Neural progenitor cell (in vitro differentiated cells): ENCODE measurements at places on chromosomes 1 and 21. TPM values are rescaled to one million over a fixed set of nuclear protein-coding genes. Genes with fewer than 3 reads are reported as not detected.
A peak's percentile ranks its signal among the peaks of the same experiment; 100 is the strongest.

- DNase-seq: no peak
- no peaks in the 10 kb centered on the region for H3K36me3 ChIP-seq
- no peak overlapping the region for H3K27ac ChIP-seq
- H3K27me3 ChIP-seq: no peaks in the 10 kb centered on the region
- H3K4me1 ChIP-seq: no peaks in the 10 kb centered on the region
Measured at GRCh38 chr1:41612953-41613352, 128.5 kb upstream of the EDN2 start.

- no peak for DNase-seq
- H3K4me1 ChIP-seq: peaks cover 28% of the 10 kb centered on the region
- H3K27me3 ChIP-seq: no peaks in the 10 kb centered on the region
- no peak overlapping the region for H3K4me3 ChIP-seq
- no peak overlapping the region for H3K27ac ChIP-seq
- no peaks in the 10 kb centered on the region for H3K36me3 ChIP-seq
Measured at GRCh38 chr1:83836543-83836942, 162.4 kb downstream of the TTLL7 start.

DNA sequence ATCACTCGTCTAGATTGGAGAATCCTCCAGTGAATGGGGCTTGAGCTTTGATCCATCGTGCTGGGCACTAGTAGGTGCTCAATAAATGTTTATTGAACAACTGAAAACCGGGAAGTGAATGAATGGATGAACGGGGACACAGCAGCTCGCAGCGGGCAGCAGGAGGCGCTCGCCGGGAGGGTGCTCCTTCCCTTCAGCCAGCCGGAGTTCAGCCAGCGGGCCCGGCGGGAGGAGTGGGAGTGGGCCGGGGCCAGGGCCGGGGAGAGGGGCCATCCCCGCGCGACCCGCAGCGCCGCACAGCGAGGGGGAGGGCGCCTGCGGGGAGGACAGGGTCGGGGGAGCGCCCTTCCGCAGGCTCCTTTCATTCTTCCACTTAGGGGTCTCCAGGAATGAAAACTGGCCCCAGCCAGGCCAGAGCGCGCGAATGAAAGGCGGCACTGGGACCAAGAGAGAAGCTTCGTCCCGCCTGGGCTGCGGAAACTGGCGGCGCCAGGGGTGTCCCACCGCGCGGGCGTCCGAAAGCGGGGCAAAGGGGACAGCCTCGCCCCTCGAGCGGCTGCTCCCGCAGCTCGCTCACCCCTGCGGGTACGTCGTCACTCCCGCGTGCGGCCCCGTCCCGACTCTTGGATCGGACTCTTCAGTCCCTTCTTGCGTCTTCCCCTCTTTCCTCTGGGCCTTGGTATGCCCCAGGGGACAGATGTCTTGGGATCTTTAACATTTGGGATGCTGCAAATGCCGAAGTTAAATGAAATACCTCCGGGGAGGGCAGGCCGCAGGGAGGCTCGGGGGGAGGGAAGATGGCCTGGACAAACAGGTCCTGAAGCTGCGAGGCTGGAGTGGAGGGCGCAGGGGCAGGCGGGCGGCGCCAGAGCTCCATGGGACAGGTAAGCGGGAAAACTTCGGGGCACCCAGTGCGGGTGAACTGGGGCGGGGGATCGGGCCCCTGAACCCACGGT lies 3.6 kb upstream of the INAVA start:
- H3K27me3 ChIP-seq: no peaks in the 10 kb centered on the region
- peak overlapping the region; percentile 100 for H3K27ac ChIP-seq
- H3K4me1 ChIP-seq: peaks cover 56% of the 10 kb centered on the region
- H3K4me3 ChIP-seq: peak overlapping the region; percentile 67
- DNase-seq: peak; percentile 91

DNA sequence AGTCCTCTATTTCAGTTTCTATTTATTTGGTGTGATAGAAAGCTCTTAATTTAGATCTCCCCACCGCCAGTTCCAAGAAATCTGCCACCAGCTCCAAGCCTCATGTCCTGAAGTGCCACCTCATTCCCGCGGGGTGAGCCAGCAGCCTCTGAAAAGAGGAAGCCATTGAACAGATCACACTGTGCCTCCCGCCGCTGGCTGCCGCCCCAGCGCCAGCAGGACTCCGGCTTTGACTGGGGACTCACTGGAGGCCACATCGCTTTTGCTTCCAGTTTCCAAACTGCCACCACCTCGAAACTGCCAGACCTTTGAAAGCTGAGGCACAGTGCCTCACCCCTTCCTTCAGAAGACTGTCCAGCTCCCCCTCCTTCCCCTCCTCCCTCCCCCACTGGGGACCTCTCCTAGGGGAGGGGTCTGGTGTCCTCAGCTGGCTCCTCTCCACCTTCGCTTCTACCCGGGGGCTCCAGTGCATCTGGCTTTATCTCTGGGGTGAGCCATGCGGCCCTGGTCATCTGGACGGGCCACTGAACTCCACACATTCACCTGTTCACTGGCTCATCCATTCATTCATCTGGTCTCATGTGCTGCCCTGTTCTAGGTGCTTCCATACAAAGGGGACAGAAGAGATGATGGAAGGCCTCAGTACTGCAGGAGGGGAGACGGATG lies 58.9 kb downstream of the VPS26C start:
- no peaks in the 10 kb centered on the region for H3K4me1 ChIP-seq
- H3K36me3 ChIP-seq: no peaks in the 10 kb centered on the region
- DNase-seq: no peak
- H3K27me3 ChIP-seq: no peaks in the 10 kb centered on the region
- H3K4me3 ChIP-seq: no peak overlapping the region
- H3K27ac ChIP-seq: no peak overlapping the region

DNA sequence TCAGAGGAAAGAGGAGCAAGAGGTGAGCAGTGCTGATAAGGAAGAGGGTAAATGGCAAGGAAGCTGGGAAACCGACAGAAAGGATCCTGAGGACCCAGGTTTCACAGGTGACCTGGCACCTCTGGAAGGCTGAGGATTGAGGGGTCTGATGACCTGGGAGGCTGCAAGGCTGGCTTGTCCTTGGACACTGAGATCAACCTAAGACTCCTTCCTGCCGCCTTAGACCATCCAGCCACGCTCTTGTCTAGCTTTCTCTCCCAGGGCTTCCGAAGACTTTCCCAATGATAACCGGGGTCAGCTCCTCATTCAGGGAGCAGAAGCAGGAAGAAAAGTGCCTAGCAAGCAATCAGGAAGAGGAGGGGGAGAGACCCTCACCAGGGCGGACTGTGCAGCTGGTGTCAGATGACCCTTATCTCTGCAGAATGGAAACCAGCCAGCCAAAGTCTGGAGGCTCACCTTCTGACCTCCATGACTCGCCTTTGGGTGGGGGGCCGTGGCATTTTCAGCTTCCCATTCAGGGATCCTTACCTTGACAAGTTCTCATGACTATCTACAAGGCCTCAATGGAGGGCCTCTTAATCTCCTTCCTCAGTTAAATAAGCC lies 77.7 kb downstream of the CAPZB start:
- H3K27me3 ChIP-seq: no peaks in the 10 kb centered on the region
- no peaks in the 10 kb centered on the region for H3K36me3 ChIP-seq
- no peak overlapping the region for H3K27ac ChIP-seq
- H3K4me3 ChIP-seq: no peak overlapping the region

DNA sequence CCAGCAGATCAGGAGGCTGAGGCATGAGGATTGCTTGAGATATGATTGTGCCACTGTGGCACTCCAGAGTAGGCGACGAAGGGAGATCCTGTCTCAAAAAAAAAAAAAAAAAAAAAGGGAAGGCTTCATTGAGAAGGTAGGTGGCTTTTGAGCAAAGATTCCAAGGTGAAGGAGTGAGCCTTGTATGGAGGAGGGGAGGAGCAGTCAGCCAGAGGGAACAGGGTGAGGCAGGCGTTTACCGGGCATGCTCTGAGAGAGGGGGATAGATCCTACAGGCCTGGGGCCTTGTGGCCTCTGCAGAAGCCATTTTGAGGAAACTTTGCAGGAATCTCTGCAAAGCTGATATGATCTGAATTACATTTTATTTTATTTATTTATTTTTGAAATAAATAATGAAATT lies 5.1 kb upstream of the HDAC1 start:
- no peaks in the 10 kb centered on the region for H3K36me3 ChIP-seq
- H3K27me3 ChIP-seq: no peaks in the 10 kb centered on the region
- no peak overlapping the region for H3K27ac ChIP-seq

DNA sequence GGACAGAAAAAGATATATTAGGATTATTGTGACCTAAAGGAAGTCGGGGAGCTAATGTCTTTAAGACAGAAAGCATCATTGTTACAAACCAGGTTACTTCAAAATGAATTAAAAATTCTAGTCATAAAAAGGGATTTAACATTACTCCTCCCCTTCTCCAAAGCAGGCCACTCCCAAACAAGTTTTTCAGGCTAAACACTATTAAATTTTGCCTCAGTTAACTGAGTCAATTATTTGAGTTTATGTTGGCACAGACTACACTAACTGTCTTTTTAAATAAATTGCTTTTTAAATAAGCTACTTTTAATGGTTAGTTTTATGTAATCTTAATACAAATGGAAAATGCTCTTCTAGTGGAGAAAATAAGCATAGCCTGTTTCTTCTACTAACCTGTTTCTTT lies 395.0 kb upstream of the DUSP10 start:
- no peak overlapping the region for H3K27ac ChIP-seq
- no peaks in the 10 kb centered on the region for H3K27me3 ChIP-seq
- no peak for DNase-seq
- H3K36me3 ChIP-seq: no peaks in the 10 kb centered on the region
- H3K4me3 ChIP-seq: no peak overlapping the region

GRCh38 chr21:37473491-37473890 lies 106.9 kb downstream of the DYRK1A start:
- H3K27ac ChIP-seq: no peak overlapping the region
- DNase-seq: no peak
- H3K4me3 ChIP-seq: no peak overlapping the region
- peaks cover 12% of the 10 kb centered on the region for H3K36me3 ChIP-seq

DNA sequence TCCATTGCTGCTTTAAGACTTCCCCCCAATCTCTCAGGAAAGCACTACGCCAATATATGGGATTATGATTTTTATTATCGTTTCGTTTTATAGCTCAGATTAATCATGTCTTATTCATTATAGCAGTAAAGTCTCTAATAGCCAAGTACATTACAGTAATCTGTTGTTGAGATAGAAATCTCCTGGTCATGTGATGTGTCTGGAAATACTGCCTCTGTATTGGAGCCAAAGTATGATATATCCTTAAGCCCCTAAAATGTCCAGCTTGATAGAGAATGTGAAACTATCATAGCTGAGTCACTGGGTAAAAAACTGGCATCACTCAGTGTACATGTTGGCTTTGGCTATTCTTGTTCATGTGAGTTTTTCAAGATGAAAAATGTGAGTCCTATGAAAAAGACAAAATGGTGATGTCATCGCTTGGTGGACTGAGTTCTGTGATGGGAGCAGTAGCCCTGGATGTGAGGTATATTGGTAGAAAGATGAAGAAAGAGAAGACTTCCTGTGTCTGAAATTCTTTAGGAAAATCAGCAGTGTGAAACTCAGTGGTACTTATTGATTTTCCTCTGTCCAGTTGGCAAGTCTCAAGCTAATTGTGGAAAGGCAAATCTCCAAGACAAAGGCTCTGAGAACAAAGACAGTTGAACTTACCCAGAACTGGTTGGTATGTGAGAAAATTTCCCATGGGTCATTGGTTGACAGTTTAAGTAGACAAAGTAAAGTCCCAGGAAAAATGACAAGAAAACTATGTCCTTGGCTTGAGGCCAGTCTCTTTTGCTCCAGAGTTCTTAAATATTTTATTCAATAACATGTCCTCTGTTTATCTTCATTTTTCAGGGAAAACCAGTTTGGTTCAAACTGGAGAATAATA lies 76.2 kb downstream of the BRINP2 start:
- peak; percentile 28 for DNase-seq
- no peaks in the 10 kb centered on the region for H3K27me3 ChIP-seq
- H3K4me1 ChIP-seq: peaks cover 16% of the 10 kb centered on the region
- no peak overlapping the region for H3K27ac ChIP-seq

DNA sequence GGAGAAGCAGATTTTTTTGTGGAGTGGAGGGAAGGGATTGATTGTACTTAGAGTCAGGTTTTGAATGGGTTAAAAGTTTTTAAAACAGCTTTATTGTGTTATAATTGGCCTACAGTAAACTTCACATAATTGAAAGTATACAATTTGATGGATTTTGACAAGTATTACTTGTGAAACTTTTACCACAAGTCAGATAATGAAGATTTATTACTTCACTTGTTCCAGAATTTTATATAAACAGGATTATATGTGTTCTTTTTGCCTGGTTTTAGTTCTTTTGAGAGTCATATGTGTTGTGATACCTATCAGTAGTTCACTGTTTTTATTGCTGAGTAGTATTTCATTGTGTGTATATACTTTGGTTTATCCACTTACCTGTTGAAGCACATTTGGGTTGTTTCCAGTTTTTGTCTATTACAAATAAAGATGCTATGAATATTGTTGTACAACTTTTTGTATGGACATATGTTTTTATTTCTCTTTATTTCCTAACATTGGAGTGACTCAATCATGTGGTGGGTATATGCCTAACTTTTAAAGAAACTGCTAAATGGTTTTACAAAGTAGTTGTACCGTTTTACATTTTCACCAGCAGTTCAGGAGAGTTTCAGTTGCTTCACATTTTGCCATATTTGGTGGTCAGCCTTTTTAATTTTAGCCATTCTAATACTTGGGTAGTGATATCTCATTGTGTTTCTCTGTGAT lies 71.0 kb downstream of the DYRK1A start:
- DNase-seq: no peak
- peaks cover 15% of the 10 kb centered on the region for H3K36me3 ChIP-seq
- H3K4me3 ChIP-seq: no peak overlapping the region
- H3K27ac ChIP-seq: no peak overlapping the region
- peaks cover 20% of the 10 kb centered on the region for H3K4me1 ChIP-seq

GRCh38 chr1:147214842-147215539 lies 10.1 kb downstream of the FMO5 start:
- H3K4me1 ChIP-seq: peaks cover 16% of the 10 kb centered on the region
- DNase-seq: no peak
- H3K27me3 ChIP-seq: no peaks in the 10 kb centered on the region

PYHIN1 gene
- total RNA-seq: not detected in 2 replicates

PDPN gene
- 2.2 and 3.4 TPM in 2 replicates for total RNA-seq

PLEKHN1 gene
- total RNA-seq: 0.09 TPM in 1 of 2 replicates, not detected in the other

CD1B gene
- not detected in 2 replicates for total RNA-seq

BCL10 gene
- total RNA-seq: 17.4 and 28.2 TPM in 2 replicates
